ENCODE measurements at places on chromosomes 4 and X.

GRCh38 chrX:24396931-24397279 lies 36.5 kb downstream of the SUPT20HL1 start:
- DNase-seq = peak; percentile 6

GRCh38 chr4:163251204-163251603 lies 81.2 kb downstream of the NPY1R start:
- no peak for DNase-seq

DNA sequence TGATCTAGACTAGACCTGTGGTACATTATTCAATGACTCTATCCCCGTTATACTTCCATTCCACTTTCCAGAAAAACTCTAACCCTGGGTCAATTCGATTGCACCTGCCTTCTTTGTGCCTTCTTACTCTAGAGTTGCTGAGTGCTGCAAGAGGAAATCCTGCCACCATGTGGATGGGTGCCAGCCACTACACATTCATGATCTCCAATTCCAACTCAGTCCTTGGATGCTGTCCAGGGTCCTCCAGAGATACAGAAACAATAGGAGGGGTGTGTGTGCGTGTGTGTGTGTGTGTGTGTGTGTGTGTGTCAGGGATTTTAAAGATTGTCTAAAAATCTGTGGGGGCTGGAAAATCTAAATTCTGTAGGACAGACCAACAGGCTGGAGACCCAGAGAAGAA lies 42.9 kb upstream of the INTS6L start:
- peak; percentile 23 for DNase-seq

- DNase-seq = no peak
Observed at GRCh38 chr4:5045097-5045496, 6.2 kb upstream of the STK32B start.

GRCh38 chr4:160825644-160826338 lies 1338.0 kb downstream of the FSTL5 start:
- DNase-seq = no peak

DNA sequence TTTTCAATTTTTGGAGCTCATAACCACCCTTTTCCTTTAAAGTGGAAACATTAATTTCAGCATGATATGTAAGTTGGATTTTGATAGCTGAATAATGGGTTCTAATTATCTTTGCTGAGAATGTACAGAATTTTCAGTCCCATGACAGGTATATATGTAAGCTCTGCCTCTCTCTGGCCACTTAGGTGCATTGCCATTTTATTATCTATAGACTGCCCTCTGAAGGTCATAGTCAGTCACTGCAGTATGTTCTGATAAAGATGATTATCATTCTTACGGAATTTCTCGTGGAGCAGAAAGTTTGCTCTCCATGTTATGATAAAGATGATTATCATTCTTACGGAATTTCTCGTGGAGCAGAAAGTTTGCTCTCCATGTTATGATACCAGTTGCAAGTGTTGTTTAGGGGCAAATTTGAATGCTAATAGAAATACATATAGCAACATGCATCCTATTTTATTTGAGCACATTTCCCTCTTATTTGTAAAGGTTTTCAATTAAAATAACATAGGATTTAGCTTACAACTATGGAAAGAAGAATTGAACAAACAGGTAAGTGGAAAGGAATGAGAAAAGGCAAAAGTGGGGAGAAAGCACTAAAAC lies 10.4 kb downstream of the AFP start:
- DNase-seq = no peak

- peak; percentile 68 for DNase-seq
Observed at GRCh38 chr4:78569306-78569821, 17.8 kb downstream of the ANXA3 start.

GRCh38 chrX:126300401-126300800 lies 134.3 kb upstream of the DCAF12L2 start:
- no peak for DNase-seq

- DNase-seq = no peak
Observed at GRCh38 chrX:115902995-115903394, 267.5 kb upstream of the AGTR2 start.

DNA sequence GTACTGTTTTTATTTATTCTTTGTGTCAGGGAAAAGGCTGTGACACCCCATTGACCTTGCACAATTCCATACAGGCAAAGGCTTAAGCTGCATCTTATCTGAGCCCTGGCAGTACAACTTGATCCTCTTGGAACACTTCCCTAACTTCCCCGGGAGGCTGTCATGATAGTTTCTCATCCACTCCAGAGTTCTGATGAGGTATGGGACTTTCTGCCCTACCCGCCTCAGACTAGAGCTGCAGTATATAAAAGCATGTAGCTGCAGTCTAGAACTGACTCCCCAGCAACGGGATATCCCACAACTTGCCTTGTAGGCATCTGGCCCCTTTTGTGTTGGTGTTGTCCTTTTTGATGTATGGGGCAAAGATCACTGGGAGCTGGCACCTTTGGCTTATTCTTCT lies 72.7 kb downstream of the FNIP2 start:
- no peak for DNase-seq

- DNase-seq = no peak
Observed at GRCh38 chrX:122777766-122778165, 406.3 kb upstream of the GRIA3 start.

DNA sequence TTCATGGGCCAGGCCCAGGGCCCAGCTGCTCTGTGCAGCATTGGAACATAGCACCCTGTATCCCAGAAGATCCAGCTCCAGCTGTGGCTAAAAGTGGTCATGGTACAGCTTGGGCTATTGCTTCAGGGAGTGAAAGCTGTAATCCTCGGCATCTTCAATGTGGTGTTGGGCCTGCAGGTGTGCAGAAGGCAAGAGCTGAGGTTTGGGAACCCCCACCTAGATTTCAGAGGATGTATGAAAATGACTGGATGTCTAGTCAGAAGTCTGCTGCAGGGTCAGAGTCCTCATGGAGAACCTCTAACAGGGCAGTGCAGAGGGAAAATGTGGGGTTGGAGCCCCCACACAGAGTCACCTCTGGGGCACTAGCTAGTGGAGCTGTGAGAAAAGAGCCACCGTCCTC lies 341.7 kb downstream of the PPP3CA start:
- DNase-seq = no peak

DNA sequence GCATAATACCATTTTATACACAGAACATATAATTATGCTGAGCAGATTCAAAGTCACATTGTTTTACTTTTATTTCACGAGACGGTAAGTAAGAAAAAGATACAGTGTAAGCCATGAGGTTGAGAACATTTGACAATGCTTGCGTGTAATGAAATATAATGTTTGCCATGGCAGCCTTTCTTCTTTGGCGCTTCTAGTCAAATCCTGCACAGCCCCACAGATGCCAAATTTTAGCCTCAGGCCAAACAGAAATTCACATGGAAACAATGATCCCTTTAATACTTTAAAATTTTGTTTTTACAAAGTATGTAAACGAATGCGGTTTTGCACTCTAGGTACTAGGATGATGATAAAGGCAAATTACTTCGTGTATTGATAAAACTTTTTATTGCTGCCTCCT lies 502.7 kb upstream of the SMIM31 start:
- no peak for DNase-seq

GRCh38 chr4:54199919-54200318 lies 29.2 kb upstream of the PDGFRA start:
- no peak for DNase-seq

Measured in fibroblast of skin of left biceps (primary cell).